ENCODE measurements at places on chromosomes 3 and 15.

DNA sequence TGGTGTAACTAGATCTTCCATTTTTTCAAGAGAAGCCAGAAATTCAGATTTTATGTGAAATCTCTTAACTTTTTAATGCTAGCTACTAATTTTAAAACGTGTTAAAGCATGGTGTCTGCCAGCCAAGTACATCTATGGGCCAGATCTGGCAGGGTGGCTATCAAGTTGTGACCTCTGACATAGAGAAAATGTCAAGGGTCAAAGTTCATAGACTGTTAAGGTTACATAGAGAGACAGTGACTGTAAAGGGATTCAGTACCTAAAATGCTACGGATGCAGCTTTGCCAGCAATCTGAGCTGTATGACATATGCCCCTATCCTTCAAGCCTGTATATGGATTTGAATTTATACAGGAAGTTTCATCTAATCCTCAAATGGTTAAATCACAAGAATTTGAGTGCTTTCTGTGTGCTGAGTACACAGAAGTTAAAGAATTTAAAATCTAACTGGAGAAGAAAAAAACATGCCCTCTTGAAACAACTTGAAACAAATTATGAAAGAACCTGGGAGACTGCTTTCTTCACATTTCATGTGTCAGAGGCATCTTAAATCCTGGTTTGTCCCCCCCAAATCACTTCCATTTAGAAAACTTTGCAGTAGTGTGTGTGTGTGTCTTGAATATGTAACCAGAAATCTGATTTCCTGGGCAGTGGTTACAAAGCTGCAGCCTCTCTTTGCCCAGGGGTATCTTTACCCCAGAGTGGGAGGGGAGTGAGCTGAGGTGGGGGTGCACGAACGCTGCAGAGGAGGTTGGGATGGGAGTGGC is 895 bp upstream of the ARHGAP31 start:
- DNase-seq, result no peak

DNA sequence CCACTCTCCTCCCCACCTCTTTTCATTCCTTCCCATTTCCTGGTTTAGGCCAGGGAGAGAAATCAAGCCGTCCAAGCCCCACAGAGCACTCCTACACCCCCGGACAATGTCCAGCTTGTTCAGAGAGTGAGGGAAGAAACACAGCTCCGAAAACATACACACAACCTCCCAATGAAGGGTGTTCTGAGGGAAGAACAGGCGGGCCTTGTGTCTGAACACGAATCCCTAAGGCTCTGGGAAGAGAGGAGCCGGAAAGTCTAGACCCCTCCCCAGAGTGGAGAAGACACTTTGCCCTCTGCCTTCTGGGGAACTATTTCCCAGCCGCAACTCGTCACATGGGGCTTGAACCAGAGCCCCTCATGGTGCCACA is 30.5 kb downstream of the ACAN start:
- DNase-seq, result no peak

DNA sequence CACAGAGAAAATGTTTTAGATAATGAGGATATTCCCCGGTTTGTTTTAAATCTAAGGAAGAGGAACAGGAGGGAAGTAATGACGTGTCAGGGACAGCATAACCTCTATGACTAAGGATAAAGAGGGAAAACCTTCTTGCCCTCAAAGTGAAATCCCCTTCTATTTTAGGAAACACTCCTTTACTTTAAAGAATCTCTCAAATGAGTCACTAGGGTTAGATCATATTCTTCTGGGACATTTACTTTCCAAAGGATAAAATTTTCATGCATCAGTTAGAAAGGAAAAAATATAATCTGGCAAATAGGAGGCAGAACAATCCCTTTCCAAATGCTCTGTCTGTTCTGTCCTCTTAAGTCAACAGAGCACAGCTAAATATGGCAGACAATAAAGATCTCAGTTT is 43.2 kb upstream of the UBE2E2 start:
- no peak for DNase-seq

- no peak for DNase-seq
Measured at GRCh38 chr3:16770021-16770420, 114.7 kb upstream of the PLCL2 start.

- no peak for DNase-seq
Measured at GRCh38 chr3:9091486-9092235, 128.4 kb upstream of the RAD18 start.

- no peak for DNase-seq
Measured at GRCh38 chr3:54905261-54905888, 22.5 kb downstream of the LRTM1 start.

GRCh38 chr3:140848666-140849065 is 93.0 kb upstream of the SLC25A36 start:
- no peak for DNase-seq

GRCh38 chr15:95278532-95279245 is 1047.3 kb downstream of the MCTP2 start:
- DNase-seq, result no peak

DNA sequence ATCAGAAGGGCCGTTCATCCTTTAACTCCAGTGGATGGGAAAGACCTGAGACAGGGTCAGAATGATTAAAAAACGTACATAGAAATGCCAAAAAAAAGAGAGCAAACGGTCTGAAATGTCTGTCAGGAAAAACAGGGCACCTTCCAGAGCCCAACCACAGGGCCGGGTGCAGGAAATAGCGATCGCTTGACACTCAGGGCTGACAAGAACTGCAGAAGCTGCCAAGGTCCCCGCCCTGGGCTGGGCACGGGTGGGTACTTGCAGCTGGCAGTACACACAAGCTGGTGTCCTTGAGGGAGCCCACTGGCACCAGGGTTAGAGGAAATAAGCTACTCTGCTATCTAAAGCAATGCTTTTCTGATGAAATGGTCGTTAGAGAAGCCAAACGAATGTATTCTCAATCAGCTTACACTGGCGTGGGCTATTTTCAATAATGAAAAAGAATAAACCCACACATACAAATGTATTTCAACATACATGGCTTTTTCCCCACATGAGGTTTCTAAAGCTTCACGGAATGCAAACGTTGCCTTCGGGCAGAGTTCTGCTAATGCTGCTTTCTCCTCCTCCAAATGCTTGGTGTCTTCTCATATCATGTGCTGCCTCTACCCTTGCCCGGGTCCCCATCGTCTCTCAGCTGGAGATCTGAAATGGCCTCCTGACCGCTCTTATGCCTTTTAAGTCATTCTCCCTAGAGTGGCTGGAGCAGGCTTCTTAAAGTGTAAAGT is 15.6 kb downstream of the FRMD4B start:
- DNase-seq, result no peak

GRCh38 chr3:177529716-177530335 is 332.5 kb upstream of the TBL1XR1 start:
- DNase-seq, result no peak

DNA sequence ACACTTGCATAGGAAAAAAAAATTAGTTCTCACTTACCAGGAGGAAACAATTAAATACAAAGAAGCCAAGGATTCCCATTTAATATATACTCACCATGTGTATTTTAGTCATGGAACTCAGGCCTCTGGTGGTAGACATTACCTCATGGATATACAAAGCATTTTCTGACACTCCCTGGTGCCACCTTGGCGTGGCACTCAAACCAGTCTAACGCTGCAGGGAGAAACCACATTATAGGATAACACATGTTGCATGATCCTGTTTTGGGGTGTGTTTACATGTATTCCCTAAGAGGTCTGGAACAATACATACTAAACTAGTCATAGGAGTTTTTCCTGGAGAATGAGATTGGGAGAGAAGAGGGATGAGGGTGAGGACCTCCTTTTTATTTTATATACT is 5.9 kb upstream of the RTF1 start:
- DNase-seq, result no peak

- DNase-seq, result no peak
Measured at GRCh38 chr15:52496175-52496574, 32.5 kb downstream of the MYO5A start.

- DNase-seq, result no peak
Measured at GRCh38 chr3:64463981-64464380, 223.8 kb downstream of the ADAMTS9 start.

All from activated CD8-positive, alpha-beta memory T cell treated with anti-CD3 and anti-CD28 coated beads for 1 hour (primary cell).